Fibroblast of upper back skin (primary cell): ENCODE measurements at places on chromosomes 5 and 9.

GRCh38 chr5:56123531-56124243, 109.4 kb downstream of the ANKRD55 start:
- peak; percentile 99 for DNase-seq

- no peak for DNase-seq
Observed at GRCh38 chr5:79846198-79846521, 144.9 kb downstream of the MTX3 start.

- DNase-seq = no peak
Observed at GRCh38 chr5:65791712-65792673, 70.0 kb downstream of the NLN start.

DNA sequence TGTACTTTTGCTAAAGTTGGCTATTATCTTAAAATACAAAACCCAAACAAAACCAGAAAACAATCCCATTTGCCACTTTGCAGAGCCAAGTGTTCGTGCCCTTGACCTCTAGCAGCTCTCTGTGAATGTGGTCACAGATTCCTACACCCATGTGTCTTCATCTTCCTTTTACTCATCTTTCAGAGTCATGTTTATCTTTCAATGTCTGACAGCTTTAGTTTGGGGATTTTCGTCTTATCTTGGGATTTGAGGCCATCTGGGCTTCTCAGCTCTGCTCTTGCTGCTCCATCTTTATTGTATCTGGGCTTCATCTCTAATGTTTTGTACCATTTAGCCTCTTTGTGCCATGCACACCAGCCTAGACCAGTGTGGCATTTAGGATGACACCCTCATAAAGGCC, 81.0 kb downstream of the DAPK1 start:
- no peak for DNase-seq

GRCh38 chr9:115849679-115850412, 303.7 kb upstream of the PAPPA start:
- peak; percentile 84 for DNase-seq

GRCh38 chr5:165325221-165325620, 1819.8 kb downstream of the MAT2B start:
- DNase-seq = peak; percentile 16

DNA sequence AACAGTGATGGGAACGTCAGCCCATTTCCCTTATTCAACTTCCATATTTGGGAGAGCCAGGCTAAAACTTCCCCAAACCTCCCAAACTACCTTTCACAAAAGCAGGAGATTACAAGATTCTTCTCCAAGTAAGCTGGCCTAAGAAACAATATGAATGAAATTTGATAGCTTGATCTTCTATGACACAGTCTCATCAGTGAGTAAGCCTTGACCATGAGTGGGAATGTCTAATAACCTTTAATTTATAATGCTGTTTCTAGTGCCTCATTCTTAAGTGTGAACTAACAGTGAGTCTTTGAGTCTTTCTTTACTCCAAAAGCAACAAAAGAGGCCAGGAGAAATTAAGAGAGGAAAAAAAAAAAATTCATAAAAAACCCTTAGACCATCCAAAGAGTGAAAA, 1379.9 kb downstream of the EFNA5 start:
- peak; percentile 35 for DNase-seq

GRCh38 chr5:173960986-173961385, 28.0 kb upstream of the C5orf47 start:
- DNase-seq = no peak

- peak; percentile 70 for DNase-seq
Observed at GRCh38 chr9:88803546-88804253, 187.6 kb upstream of the S1PR3 start.

DNA sequence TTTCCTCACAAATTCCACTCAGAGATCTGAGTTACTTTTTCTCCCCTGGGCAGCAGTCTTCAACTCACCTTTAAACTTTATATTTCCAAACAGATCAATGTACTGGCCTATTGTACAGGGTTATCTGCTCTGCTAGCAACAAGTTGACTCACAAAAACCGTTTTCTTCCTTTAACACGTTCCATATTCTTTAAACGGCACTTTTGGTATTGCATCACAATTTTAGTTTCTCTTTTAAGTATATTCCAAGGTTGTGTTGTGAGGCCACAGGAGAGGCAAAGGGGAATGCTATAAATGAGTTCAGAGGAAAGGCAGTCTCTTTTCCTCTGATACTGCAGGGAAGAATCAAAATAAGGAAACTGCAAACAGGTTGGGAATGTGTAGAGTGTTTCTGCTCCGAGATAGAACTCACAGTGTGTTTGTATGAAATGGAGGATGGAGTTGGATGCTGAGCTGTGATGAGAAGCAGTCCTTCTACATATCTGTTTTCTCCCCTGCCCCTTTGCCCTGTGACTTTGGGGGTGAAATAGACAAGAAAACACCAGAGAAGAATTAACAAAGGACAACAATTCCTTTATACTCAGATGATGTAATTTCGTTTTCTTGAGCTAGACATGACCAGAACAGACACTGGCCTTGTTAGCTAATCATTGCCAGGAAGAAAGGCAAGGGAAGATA, 9.9 kb upstream of the ALDOB start:
- peak; percentile 35 for DNase-seq

GRCh38 chr5:181186986-181187499, 18.0 kb downstream of the TRIM7 start:
- no peak for DNase-seq

GRCh38 chr5:167821151-167821550, 470.3 kb upstream of the WWC1 start:
- DNase-seq = no peak

DNA sequence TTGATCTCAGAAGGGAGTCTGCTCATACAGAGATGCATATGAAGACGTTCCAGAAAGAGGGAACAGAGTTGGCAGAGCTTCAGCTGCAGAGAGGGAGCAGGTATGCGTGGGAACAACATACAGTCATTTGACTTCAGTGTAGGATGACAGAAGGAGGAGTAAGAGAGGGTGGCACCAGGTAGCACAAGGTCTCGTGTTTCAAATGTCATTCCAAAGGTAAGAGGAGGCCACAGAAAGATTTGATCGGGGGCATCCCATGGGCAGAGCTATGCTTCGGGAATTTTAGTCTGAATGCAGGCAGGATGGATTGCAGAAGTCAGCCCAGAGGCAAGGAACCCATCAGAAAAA, 367.1 kb downstream of the CDK5RAP2 start:
- no peak for DNase-seq

- peak; percentile 30 for DNase-seq
Observed at GRCh38 chr9:137828527-137829259, 48.9 kb upstream of the CACNA1B start.

DNA sequence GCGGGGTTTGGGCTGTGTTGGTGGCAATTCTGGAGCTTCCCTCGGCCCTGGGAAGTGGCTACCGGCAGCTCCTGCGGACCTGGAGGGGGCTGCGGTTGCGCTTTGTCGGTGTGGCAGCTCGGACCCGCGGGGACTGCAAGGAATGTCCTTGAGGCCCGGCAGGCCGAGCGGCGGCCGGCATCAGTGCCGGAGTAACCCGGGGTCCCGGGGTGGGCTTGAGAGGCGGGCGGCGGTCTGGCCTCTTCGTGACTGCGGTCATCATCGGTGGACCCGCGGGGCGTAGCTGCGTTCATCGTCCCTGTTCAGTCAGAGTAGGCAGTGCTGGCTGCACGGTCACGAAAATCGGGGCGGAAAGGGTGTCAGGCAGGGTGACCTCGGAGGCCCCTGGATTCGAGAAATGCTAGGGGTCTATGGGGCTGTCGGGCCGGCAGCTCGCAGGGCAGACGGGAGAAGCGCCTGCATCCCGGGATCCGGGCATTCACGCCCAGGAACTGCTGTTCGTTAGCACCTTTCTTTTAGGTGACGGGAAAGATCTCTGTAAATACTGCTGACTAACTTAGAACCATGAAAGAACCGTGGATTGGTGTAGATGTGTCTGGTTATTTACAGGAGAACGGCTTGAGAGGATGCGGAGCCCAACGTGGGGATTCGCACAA, 474 bp downstream of the HMGCR start:
- no peak for DNase-seq

GRCh38 chr5:65125591-65126541, 355.9 kb downstream of the ADAMTS6 start:
- DNase-seq = peak; percentile 63

- DNase-seq = no peak
Observed at GRCh38 chr9:4365055-4365454, 65.2 kb upstream of the GLIS3 start.

- no peak for DNase-seq
Observed at GRCh38 chr5:166595274-166595951, 1696.0 kb upstream of the WWC1 start.
